Stimulated activated CD8-positive, alpha-beta memory T cell treated with anti-CD3 and anti-CD28 coated beads, Interleukin-15, amount 100 ng/mL, for 4 hours (primary cell): ENCODE measurements at places on chromosomes 2 and 18.

- no peak for DNase-seq
Observed at GRCh38 chr2:120744817-120745216, 9.1 kb downstream of the GLI2 start.

DNA sequence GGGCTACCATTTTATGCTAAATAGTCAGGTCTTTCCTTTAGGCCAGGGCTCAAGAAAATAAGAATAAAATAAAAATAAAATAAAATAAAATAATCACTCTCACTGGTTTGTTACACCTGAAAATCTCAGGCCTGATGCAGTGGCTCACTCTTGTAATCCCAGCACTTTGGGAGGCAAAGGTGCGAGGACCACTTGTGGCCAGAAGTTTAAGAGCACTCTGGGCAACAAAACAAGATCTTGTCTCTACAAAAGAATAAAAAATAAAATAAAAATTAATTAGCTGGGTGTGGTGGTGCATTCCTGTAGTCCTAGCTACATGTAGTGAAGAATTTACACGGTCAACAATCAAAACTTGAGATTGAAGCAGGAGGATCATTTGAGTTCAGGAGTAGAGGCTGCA lies 159.4 kb downstream of the NRXN1 start:
- DNase-seq: no peak

- no peak for DNase-seq
Observed at GRCh38 chr2:24210106-24210455, 35.2 kb downstream of the FAM228A start.

DNA sequence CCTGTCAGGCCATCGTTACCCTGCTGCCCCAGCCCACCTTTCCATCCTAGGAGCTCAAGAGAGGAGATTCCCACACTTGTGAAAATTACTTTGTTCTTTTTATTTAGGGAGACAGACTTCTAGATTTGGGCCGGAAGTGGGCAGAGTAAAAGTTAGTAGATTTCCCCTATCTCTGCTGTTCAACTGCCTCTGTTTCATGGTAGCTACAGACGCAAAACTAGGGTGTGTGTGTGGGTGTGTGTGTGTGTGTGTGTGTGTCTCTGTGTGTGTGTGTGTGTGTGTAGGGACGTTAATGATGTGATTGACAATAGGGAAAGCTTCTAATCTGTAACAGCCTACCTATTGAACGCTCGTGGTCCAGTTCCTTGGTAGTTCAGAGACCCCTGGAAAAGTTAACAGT lies 438 bp downstream of the PSMA8 start:
- no peak for DNase-seq

GRCh38 chr2:146992466-146992865 lies 852.4 kb upstream of the ACVR2A start:
- DNase-seq: no peak

DNA sequence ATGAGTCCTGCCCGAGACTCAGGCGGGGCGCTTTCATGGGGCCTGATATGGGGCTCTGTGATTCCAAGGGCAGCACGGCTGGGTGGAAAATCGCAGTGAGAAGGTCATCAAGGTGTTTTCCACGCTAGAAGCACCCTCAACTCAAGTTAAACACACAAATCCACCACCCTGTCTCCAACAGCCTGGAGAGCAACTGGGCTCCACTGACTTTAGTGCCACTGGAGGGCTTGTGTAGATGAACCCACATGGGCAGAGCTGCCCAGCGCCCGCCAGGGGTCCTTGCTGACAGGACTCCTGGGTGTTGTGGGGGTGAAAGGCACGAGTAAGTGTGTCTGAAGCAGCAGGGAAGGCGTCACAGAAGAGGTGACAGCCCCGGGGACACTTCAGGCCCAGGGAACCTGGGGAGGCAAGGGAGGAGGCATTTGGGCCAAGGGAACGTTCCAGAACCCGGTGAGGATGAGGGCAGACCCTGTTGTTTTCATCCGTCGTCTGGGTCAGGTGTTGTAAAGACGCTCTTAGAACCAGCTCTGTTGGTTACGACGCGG lies 51.8 kb upstream of the CTDP1 start:
- no peak for DNase-seq

GRCh38 chr2:96253006-96253405 lies 12.8 kb downstream of the TMEM127 start:
- DNase-seq: no peak

DNA sequence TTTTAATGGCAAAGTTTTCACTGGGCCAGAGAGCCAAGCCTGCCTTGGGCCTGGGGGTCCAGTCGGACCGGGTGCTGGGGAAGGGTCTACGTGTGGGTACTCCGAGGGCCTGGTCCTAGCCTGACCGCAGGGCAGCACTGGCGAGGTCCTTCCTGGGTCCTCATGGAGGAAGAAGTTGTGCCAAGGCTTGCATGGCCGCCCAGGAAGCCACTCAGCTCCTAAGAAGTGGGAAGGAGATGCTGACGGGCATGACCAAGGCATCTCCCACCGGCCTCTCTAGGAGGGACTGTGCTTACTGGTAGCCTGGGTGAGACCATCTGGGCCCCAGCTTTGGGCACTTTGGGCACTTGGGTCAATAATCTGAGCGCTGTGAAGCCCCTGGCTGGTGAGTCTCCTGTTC lies 22.6 kb downstream of the CIB4 start:
- DNase-seq: no peak

DNA sequence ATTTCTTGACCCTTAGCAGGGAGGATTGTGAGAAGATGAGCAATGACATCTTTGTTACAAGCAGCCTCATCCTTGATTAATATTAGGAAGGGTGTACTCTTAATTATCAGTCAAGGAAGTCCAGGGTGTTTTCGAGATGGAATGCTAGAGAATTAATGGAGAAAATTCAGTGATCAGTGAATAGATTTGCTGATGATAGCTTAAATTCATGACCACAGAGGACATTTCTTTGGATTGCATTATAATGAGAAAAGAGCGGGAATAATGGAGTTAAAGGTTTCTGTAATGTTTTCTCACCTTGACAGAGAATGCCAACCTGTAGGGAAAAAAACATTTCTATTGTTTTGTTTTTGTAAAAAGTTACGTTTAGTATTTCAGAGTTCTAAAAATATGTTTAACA lies 249.9 kb downstream of the LTBP1 start:
- no peak for DNase-seq

- no peak for DNase-seq
Observed at GRCh38 chr18:31954349-31954748, 11.4 kb upstream of the TRAPPC8 start.

DNA sequence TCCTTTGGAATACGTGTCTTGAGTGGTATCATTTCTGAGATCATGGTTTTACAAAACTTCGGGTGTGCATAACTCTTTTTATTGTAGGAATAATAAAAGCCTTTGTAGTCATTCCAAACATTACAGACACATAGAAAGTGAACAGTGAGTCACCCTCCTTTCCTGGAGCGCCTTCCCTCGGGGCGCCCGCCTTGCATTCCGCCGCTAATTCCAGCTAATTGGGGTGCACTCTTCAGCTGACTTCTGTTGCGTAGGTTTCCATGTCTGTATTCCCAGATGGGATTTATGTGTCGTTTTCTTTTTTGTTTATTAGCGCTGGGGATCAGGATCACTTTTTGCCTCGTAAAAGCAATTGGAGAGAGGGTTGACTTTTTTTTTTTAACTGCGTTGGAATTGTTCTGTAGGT lies 18.7 kb downstream of the SH3BP4 start:
- no peak for DNase-seq

GRCh38 chr2:68245672-68246071 lies 6.7 kb downstream of the PPP3R1 start:
- DNase-seq: no peak

- DNase-seq: no peak
Observed at GRCh38 chr18:28112056-28112470, 64.9 kb downstream of the CDH2 start.

DNA sequence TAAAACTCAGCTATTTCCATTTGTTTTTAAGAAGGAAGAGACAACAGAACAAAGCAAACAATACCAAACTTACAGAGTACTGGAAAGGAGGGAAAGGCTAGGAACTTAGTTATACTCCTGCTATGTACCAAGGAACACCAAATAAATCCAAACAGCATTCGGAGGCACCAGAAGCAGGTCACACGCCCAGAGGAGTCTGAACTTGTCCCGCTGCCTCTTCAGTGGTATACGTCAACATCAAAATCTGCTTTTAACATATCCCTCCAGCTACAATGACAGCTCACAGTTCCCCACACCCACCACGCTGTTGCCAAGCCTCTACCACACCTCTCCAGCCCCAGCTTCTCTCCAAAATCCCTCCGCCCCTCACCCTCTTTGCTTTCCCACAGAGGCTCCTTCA lies 17.3 kb downstream of the C2orf76 start:
- no peak for DNase-seq

DNA sequence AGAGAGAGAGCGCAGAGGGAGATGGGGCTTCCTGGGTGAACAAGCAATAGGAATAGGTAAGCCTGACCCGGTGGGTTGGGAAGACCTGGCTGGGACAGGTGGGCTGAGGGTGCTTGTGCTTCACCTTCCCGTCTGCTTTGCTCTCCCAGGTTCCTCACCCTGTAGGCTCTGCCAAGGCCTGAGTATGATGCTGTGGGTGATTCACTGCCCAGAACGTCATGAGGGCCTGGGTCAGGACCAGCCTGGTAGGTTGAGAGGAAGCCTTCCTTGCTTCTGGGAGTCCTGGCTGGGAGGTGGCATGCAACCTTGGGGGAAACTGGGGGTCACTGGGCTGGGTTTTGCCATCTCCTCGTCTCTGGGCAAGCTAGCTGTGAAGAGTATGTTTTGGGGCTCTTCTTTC lies 220.2 kb upstream of the APCDD1 start:
- no peak for DNase-seq

GRCh38 chr2:149661844-149662243 lies 74.3 kb upstream of the MMADHC start:
- no peak for DNase-seq

GRCh38 chr18:41771973-41772372 lies 183.1 kb upstream of the PIK3C3 start:
- no peak for DNase-seq

DNA sequence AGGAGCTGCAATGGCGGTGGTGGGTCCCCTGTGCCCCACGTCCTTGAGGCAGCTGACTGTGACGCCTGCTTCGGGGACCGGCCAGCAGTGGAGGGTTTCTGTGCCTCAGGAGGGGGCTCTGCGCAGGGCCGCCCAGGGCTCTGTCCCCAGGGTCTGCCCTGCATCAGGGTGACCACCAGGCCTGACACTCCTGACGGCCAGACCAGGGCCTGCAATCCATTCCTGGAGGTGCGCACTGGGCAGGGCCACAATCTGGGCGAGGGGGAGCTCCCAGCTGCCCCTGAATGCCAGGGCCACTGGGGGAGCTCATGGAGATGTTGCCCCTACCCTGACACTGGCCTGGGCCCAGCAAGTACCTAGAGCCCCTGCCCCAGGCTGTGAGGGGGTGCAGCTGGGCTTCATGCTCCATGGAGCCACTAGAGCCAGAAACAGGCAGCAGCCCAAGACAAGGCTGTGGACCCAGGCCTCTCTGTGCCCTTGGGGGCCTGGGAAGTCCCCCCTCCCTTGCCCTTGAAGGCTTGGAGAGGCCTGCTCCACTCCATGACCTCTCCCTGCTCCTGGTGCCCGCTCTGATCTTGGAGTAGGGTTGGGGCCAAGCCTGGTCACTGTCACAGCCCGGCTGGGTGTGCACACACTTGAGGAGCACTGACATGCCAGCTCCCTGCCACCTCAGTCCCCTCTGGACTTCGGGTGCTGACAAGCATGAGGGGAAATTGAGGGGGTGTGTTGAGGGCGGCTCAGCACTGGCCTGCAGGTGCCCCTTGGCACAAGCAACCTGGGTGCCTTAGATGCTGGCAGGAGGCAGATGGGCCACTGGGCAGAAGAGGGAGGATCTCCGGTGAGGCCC lies 55.9 kb downstream of the LDAH start:
- no peak for DNase-seq

DNA sequence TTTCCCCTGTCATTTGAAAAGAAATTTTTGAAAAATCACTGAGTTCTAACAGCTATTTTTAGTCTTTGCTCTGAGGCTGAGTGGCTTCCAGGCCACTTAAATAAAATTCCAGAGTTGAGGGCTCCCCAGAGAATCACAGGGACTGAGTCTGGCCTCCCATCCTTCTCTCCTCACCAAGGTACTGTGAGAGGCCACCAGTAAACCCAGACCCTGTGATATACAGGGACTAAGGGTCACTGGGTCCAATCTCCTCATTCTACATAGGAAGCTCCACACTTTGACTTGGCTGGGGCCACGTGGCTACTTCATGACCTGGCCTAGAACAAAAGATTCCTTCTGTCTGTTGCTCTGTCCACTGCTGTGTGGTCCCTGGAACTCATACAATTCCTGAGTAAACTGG lies 123.2 kb upstream of the CDCA7 start:
- no peak for DNase-seq

DNA sequence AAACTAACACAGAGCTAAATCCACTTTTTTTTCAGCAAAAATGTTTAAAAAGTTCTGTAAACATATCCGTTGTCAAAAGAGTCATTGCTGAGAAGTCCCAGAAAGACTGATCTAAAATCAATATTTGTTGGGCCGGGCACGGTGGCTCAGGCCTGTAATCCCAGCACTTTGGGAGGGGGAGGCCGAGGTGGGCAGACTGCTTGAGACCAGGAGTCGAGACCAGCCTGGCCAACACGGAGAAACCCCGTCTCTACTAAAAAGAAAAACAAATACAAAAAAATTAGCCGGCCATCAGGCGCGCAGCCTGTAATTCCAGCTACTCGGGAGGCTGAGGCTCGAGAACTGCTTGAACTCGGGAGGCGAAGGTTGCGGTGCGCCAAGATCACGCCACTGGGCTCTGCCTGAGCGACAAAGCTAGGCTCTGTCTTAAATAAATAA lies 1.4 kb downstream of the OLA1 start:
- DNase-seq: no peak

- no peak for DNase-seq
Observed at GRCh38 chr2:40118622-40119021, 333.3 kb downstream of the SLC8A1 start.

GRCh38 chr2:74658516-74658915 lies 4.5 kb downstream of the SEMA4F start:
- DNase-seq: no peak

- DNase-seq: no peak
Observed at GRCh38 chr2:101768556-101769220, 71.2 kb downstream of the MAP4K4 start.

GRCh38 chr2:148530350-148530749 lies 114.2 kb upstream of the EPC2 start:
- no peak for DNase-seq
